A549 treated with DMSO at 1 μM for 4 hours (cell line): ENCODE measurements at places on chromosomes 11 and 22. TPM values are rescaled to one million over a fixed set of nuclear protein-coding genes. Genes with fewer than 3 reads are reported as not detected.

Gene FAM227A
- total RNA-seq, result 0.66 to 1.1 TPM (median 0.73 TPM) in 5 replicates

Gene DDX25
- total RNA-seq, result 0.04 to 0.32 TPM (median 0.06 TPM) in 3 of 5 replicates, not detected in the others

Gene MUC5AC
- total RNA-seq, result 2.3 to 5.4 TPM (median 4.6 TPM) in 5 replicates

Gene DDB1
- total RNA-seq, result 161 to 182 TPM (median 172 TPM) in 5 replicates

Gene LRRC32
- 0.13 to 0.29 TPM (median 0.16 TPM) in 5 replicates for total RNA-seq

Gene SLCO2B1
- 3.2 to 6.3 TPM (median 4.2 TPM) in 5 replicates for total RNA-seq

Gene RBFOX2
- total RNA-seq, result 32.3 to 42.8 TPM (median 38.0 TPM) in 5 replicates

Gene OR52N4
- not detected in 5 replicates for total RNA-seq

Gene MYRF
- 16.3 to 22.1 TPM (median 20.9 TPM) in 5 replicates for total RNA-seq

Gene EP300
- total RNA-seq, result 19.6 to 27.2 TPM (median 23.9 TPM) in 5 replicates

Gene HOATZ
- not detected in 5 replicates for total RNA-seq

Gene TRIM48
- total RNA-seq, result not detected in 5 replicates

Gene CCDC87
- total RNA-seq, result 0.53 to 0.74 TPM (median 0.64 TPM) in 5 replicates

Gene BAIAP2L2
- total RNA-seq, result 4.3 to 5.2 TPM (median 4.3 TPM) in 5 replicates

Gene LINC01488
- total RNA-seq, result 0.07 to 0.10 TPM in 2 of 5 replicates, not detected in the others

Gene MN1
- 3.0 to 4.6 TPM (median 4.3 TPM) in 5 replicates for total RNA-seq

Gene CALCA
- total RNA-seq, result 0.08 to 0.12 TPM in 2 of 5 replicates, not detected in the others

Gene CRACR2B
- total RNA-seq, result 3.1 to 4.7 TPM (median 3.6 TPM) in 5 replicates

Gene NPAS4
- not detected in 5 replicates for total RNA-seq

Gene GLYAT
- not detected in 5 replicates for total RNA-seq

Gene MADD
- 19.1 to 24.0 TPM (median 22.8 TPM) in 5 replicates for total RNA-seq

Gene CRYAB
- total RNA-seq, result 4.2 to 9.8 TPM (median 4.4 TPM) in 5 replicates

Gene CRELD2
- 21.4 to 29.9 TPM (median 24.6 TPM) in 5 replicates for total RNA-seq

Gene TIRAP
- 6.7 to 8.4 TPM (median 7.9 TPM) in 5 replicates for total RNA-seq

Gene OR52E1
- not detected in 5 replicates for total RNA-seq

Gene NEAT1
- 133 to 221 TPM (median 217 TPM) in 5 replicates for total RNA-seq

Gene TTC17
- total RNA-seq, result 31.9 to 34.5 TPM (median 33.1 TPM) in 5 replicates

Gene BCO2
- 0.70 to 1.0 TPM (median 0.93 TPM) in 5 replicates for total RNA-seq

Gene CHRM1
- 0.03 to 0.11 TPM (median 0.04 TPM) in 3 of 5 replicates, not detected in the others for total RNA-seq

Gene CDC42BPG
- total RNA-seq, result 1.2 to 1.5 TPM (median 1.5 TPM) in 5 replicates

Gene HYLS1
- total RNA-seq, result 14.7 to 17.8 TPM (median 17.5 TPM) in 5 replicates

Gene SLC22A6
- total RNA-seq, result not detected in 5 replicates

Gene KLHDC7B
- 0.02 to 0.05 TPM (median 0.05 TPM) in 3 of 5 replicates, not detected in the others for total RNA-seq

Gene INS
- not detected in 5 replicates for total RNA-seq

Gene C11orf52
- total RNA-seq, result not detected in 5 replicates

Gene OR8D1
- total RNA-seq, result not detected in 5 replicates

Gene SOX6
- total RNA-seq, result not detected in 5 replicates
